Renal pelvis (tissue), 12 donors: ENCODE measurements at places on chromosomes 11 and 22.

- DNase-seq: no peak
Measured at GRCh38 chr11:60345489-60345888, 18.4 kb downstream of the MS4A6E start.

- no peak for DNase-seq
Measured at GRCh38 chr11:46363455-46364005, 16.3 kb downstream of the DGKZ start.

DNA sequence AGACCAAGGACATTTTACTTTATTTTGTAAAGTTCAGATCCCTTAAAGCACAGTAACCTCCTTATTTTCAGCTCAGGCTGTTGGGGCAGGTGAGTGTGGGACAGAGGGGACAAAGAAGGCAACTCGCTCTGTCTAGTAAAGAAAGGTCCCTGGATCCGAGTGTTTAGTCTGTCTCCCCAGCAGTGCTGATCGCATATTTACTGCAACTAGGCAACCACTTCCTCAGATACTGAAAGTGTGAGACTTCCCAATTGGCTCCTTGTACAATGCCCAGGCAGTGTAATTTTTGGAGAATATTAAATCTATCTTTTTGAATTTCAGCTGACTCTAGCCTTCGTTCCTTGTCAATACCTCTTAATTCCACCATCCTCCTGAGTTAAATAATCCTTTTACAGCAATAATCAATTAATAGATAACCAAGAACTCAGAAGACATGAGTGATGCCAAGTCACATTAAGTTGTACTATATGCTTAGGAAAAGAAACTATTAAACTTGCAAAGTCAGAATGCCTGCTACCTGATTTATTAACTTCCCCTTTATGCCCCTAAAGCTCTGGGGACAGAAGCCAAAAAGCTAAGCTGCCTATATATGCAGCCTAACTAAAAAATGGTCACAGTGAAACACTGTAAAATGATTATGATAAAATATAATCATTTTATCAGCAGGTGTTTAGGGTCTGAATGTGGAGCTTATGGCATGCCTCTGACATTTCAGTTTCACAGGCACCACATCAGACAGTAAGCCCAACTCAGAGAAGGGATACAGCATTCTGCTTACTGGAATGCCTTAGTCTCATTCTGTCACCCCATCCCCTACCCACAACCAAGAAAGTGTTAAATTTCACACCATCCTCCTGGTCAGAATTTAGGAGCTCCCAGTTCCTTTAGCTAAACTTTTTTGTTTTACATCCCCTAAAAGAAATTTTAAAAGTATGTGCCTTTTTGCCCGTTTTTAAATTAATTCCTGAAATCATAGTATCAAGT lies 138.7 kb downstream of the TRIM44 start:
- DNase-seq: no peak

- no peak for DNase-seq
Measured at GRCh38 chr22:42770941-42771647, 50.4 kb upstream of the A4GALT start.

- no peak for DNase-seq
Measured at GRCh38 chr22:36928786-36929535, 15.5 kb downstream of the CSF2RB start.

DNA sequence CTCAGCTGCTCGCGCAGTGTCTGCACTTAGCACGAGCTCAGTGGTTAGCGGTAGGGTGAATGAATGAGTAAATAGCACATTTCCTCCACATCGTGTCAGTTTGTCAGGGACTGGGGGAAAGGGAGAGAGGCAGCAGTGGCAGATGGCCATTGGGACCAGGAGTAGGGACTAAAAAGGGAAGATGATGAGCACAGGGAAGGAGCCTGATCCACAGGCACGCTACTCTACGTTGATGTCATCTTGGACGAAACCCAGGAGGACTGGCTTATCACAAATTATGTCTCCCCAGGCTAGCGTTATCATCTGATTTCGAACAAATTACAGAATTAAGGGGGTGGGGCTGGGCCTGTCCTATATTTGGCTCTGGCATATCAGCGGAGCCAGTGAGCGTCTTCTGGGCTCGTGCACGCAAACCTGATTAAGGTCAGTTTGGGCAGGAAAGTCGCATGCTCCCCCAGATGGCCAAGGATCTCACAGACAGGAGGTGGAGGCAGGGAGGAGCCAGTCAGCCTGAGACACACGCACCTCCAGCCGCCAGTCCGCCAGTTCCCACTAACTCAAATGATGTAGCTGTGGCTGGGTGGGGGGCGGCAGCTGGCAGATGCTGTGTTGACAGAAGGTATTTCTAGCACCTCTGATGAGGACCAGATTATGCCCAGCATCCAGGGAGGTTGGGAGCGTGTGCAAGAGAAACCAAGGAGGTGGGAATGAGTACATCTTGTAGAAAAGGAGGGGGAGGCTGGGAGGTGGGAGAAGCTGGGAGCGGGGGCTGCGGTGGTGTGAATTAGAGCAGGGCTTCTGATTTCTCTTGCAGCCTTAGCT lies 97.4 kb upstream of the PRDM11 start:
- no peak for DNase-seq

GRCh38 chr11:58490827-58491226 lies 17.1 kb downstream of the OR5B21 start:
- DNase-seq: no peak

DNA sequence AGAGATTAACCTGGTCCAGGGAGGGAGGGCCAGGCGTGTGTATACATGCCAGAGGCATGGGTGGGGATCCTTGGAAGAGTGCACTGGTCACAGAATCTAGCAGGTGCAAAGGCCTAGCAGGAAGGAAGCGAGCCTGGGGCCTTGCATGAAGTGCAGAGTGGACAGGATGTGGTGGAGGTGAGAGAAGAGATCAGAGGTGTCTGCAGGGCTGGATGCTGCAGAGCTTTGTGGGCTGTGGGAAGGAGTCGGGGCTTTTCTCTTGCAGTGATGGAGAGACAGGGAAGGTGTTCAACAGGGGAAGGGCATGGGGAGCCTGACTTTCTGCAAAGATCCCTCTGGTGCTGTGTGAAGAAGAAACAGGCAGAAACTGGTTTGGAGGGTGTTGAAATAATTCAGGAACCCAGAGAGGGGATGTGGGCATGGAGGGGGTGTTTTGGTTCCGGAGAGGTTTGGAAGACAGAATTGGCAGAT lies 2.5 kb upstream of the TPST2 start:
- DNase-seq: no peak

DNA sequence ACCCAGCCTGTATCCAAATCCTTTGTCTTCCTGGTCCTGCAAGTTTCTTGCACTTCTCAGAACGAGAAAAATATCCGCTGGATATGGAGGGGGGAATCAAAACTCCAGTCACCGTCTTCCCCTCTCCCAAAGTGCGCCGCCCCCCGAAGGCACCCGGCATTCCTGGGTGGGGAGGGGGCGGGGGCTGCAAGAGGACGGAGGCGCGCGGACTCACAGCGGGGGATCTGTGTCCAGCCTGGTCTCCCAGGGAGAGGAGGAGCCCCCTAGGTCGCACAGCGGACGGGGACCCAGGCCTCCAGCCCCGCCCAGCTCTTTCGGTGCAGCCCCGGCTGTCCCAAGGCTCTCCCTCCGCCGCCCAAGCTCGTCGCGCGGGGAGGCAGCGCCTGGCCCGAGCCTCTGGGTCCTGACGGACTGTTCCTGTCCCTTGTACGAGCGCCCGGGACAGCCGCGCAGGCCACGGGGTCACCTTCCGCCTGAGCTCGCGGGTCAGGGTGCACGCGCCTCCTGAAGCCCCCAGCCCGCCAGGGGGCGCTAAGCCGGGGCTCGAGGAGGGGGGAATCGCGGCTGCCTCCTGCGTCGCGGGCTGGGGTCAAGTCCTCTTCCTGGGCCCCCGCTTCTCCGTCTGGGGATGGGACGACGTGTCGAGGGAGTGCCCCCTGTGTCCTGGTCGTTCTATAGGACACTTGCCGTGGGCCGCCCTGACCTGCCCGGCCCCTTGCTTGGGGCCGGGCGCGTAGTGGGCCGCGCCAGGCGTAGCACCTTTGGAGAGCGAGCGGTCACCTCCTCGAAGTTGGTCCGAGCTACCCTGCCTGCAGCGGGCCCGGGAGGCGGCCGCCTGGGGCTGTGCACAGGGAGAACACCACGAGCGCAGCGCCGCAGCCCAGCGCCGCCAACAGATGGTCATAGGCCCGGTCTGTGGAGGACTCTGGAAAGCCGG lies 2.4 kb upstream of the WNT11 start:
- no peak for DNase-seq

DNA sequence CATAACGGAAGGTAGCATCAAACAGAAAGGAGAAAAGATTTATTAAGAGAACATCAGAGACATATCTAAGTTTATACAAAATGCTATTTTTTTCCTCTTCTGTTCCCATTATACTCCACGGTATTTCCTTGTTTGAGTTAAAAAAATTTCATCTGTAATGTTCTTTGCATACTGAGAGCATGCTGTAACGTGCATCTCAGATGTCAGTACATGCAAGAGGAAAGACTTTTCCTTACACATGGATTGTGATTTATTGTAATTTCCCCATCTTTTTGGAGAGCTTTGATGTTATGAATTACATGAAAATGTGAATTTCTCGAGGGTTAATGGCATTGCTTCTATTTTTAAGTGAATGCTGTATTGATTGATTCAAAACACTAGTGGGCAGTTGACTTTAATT lies 1164.0 kb downstream of the LRRC4C start:
- no peak for DNase-seq

GRCh38 chr11:81892770-81893635 lies 840.7 kb downstream of the FAM181B start:
- no peak for DNase-seq

- DNase-seq: no peak
Measured at GRCh38 chr22:30655532-30655931, 12.1 kb downstream of the DUSP18 start.
